Esophagus muscularis mucosa (tissue), 4 donors: ENCODE measurements at places on chromosomes 7 and 10. TPM values are rescaled to one million over a fixed set of nuclear protein-coding genes. Genes with fewer than 3 reads are reported as not detected.

CUZD1 gene
- 0.42 TPM for total RNA-seq

PRKAR2B gene
- 127 TPM for total RNA-seq

GRCh38 chr10:34475786-34476185, 339.3 kb downstream of the PARD3 start:
- DNase-seq, result no peak

CDK1 gene
- total RNA-seq, result 0.66 TPM

- no peak for DNase-seq
Measured at GRCh38 chr7:65225422-65226006, 148.1 kb upstream of the ZNF92 start.

DNA sequence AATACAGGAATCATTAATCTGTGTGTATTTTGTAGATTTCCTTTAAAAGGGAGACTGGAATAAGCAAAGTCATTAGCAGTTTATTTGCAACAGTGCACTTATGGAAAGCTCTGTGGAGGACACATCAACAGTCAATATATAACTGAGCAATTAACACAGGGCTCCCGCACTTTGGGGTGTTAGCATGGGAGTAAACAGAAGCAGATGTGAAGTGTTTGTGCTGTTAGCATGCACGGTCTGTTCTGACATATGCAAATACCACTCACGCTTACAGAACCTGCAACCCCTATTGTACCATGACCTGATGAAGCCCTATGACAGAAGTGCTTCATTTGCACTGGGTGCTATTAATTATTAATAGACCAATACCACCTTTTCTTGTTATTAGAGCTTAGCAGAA, 118.9 kb downstream of the PPP1R3A start:
- no peak for DNase-seq

DENND2A gene
- total RNA-seq, result 51.2 TPM

CYP2C19 gene
- not detected for total RNA-seq

- DNase-seq, result no peak
Measured at GRCh38 chr10:124292911-124293615, 125.7 kb downstream of the OAT start.

GRCh38 chr10:3126249-3126648, 46.3 kb downstream of the PITRM1 start:
- no peak for DNase-seq

- DNase-seq, result no peak
Measured at GRCh38 chr10:97408496-97408992, 7.4 kb upstream of the RRP12 start.

DNA sequence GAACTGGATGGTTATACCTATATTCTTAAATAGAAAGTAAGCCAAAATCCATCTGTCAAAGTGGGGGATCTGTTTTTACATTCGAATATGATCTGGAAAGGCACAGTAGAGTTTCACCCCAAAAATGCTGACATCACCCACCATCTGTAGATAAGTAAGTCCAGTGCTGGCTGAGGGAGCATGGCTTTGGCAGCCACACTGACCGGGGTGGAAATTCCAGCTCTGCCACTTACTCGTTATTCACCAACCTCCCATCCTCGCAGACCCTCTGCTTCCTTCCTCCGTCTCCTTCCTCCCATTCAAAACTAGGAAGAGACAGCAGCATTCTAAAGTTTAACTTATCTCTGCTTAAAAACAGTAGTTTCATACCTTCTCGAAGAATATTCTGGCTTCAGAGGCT, 84.9 kb upstream of the GATA3 start:
- no peak for DNase-seq

DNA sequence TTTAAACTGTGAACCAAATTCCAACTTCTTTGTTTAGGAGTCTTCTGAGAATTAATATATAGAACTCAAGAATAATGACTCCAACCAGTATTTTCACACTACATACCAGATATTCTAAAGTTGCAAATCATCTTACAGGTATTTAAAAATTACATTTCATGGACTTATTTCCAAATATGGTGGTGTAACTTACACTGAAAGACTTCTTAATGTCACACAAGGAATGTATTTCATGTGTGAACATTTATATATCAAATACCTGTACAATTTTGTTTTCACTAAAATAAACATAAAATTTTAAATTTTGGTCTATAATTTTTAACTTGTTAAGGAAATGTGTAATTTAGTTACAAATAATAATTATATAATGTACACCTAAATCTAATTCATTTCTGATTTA, 2.6 kb upstream of the CDK6 start:
- DNase-seq, result no peak

GRCh38 chr10:50316174-50316573, 64.9 kb upstream of the ASAH2 start:
- no peak for DNase-seq

DNA sequence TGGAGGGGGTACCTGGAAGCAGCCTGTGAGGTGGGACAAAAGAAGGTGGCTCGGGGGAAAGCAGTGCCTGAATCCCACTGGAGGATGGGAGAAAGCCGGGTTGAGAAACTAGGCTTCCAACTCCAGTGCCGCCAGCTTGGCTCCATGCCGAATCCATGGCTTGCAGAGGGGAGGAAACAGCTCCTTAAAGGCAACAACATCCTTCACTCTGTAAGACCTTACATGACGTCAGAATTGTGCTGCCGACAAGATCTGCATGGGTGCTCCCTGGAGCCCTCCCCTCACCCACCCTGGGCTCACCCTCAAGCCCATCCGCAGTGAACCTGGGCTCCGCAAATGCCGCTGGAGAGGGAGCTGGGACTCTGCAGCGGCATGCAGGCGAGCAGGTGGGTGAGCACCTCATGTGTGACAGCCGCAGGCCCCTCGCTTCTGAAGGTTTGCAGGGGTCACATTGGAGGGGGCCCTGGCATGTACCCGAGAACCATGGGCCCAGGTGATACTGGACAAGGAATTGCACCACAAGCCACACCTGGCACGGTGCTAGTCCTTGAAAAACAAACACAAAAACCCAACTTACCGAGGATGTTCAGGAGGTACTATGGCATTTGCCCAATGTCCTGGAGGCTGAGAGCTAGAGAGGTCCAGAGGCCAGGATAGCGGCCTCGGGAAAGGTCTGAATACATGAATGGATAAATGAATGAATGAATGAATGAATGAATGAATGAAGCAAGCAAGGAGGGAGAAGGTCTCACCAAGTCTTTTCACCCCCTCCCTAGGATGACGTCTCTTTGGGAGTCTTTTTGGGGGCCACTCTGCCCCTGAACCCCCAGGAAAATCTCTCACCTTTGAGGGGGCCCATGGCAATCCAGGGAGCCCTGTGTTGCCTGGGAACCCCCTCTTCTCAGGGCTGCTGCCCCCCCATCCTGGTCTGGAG, 238.6 kb upstream of the SHH start:
- no peak for DNase-seq

DNA sequence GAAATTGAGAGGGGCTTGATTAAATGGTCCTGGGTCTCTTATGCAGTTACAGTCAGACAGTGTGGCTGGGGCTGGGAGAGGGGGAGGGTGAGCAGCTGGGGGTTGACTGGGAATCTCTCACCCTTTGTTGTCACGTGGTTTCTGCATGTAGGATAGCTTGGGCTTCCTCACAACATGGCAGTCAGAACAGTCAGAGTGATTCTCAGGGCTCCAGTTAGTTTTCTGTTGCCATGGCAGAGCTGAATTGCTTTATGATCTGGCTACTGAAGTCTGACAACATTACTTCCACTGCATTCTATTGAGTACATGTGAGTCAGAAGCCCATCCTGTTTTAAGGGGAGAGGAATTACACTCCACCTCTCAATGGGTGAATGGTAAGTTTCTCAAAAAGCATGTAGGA, 102.7 kb downstream of the WDR11 start:
- no peak for DNase-seq

DNA sequence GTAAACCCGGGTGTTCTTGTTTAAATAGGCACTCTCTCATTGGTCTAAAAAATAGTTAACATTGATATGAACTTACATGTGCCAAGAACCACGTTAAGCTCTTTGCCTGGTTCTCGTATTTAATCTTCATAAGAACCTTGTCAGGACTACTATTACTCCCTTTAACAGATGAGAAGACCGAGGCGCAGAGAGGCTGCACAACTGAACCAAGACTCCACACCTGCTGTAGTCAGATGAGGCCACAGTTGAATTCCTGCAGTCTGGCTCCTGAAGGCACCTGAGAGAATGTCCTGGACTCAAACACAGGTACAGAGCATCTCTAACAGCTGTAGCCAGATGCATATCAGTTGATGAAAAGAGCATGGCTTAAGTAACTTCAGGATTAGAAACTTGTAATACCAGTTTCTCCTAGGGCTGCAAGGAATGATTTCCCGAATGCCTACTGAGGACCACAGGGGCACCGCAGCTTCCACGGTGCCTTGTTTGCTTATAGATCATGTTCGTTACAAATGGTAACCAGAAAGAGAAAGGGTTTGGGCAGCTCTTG, 9.5 kb downstream of the DDC start:
- no peak for DNase-seq

DNA sequence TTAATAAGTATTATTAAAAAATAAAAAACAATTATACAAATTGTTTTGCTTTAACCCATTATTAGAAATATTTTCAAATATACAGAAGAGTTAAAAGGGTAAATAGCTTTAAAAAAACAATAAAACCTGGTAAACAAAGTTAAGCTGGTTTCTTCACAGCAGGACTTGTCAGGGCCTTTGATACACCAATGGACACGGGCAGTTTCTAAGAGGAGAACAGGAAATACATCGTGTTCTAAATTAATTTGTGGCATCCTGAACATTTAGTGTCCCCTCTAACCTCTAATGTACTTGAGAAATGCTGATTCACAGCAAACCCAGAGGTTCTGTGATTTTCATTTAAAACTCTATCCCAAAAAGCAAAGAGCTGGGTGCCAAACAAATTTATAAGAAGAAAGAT, 80.8 kb downstream of the RAB11FIP2 start:
- DNase-seq, result no peak

VAX1 gene
- not detected for total RNA-seq

DNA sequence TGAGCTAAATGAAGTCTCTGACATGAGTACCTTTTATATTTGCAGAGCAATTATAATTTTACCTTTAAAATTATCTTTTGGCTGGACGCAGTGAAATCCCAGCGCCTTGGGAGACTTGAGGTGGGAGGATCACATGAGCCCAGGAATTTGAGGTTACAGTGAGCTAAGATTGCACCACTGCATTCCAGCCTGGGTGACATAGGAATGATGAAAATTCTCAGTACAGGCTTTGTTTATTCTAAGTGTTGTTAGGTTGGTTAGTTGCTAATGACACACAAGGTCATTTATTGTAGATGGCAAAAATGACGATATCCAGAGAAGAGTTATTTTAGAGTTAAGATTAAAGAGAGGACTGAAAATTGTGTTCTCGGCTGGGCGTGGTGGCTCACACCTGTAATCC, 87.6 kb downstream of the XRCC2 start:
- DNase-seq, result no peak

DNA sequence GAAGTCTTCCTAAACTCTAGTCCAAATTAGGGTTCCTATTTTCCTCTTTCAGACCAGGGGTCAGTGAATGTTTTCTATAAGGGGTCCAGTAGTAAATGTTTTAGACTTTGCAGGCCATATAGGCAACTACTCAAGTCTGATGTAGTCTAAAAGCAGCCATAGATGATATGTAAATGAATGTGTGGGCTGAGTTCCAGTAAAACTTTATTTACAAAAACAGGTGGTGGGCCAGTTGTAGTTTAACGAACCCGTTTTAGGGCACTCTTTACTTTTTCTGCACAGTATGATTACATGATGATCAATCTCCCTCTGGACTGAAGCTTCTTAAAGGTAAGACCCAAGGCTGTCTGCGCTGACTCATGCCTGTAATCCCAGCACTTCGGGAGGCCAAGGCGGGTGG, 243.6 kb downstream of the CAMK1D start:
- no peak for DNase-seq

DNA sequence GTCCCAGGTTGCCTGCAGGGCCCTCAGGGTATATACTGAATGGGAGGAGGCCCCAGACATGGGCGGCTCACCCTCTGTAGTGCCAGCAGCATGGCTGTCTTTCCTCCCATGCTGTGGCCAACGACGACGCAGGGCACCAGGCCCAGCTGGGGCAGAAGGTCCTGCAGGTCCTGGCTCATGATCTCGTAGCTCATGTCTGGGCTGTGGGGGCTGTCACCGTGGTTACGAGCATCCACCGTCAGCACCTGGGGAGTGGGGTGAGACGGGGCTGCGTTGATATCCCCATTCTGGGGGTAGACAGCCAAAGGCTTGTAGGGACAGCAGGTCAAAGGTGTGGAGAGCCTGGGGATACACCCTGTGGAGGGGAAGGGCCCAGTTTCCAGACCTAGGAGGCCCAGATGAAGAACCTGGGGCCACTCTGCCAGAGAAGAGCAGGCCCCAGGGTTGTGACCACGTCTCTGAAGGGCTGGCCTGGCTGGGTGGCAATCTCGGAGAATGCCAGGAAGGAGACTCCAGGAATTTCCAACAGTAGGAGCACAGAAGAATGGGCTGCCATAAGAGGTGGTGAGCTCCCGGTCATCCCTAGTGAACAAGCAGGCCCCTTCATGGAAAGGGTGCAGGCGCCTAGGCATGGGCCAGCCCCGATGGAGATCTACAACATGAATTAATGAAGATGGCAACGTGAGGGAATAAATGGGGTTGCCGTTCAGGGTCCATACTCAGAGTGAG, 947 bp downstream of the ABHD11 start:
- no peak for DNase-seq

ZNF853 gene
- 38.6 TPM for total RNA-seq

DNA sequence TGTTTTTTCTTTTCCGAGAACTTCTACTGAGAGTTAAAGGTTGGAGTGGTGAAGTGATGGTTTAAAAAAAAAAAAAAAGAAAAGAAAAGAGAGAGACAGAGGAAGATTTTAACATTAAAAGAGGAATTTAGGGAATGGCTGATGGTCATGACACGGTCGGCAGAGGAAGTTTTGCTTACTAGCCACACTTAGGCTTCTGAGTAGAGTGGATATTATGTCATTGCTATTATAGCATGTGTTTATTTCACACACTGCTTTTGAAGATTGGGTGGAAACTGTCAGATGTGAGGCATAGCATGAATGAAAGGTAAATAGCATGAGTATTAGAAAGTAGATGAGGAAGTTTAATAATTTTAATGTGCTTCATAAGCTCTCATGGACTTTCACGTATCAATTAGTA, 2.5 kb downstream of the KAT6B start:
- no peak for DNase-seq

- no peak for DNase-seq
Measured at GRCh38 chr7:5620459-5620881, 161.0 kb downstream of the RNF216 start.

PSD gene
- 88.0 TPM for total RNA-seq

ATP6V0A4 gene
- not detected for total RNA-seq

PNLIPRP1 gene
- total RNA-seq, result not detected

CRTAC1 gene
- total RNA-seq, result 5.8 TPM

DNA sequence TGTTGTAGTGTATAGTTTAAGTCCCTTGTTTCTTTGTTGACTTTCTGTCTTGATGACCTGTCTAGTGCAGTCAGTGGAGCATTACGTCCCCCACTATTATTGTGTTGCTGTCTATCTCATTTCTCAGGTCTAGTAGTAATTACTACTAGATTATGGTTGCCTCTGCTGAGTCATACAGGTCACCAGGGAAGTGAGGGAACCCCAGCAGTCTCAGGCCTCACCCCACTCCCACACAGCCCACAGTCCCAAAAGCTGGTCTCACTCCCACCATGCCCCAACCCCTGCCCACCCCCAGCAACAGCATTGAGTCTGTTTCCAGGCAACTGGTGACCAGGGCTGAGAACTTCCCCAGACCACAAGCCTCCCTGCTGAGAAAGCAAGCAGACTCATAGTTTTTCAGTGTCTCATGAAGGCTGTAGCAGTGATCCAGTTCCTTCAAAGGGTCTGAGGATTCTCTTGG, 88.0 kb downstream of the PLXDC2 start:
- no peak for DNase-seq

ABCC2 gene
- 0.33 TPM for total RNA-seq

AP1S1 gene
- total RNA-seq, result 28.2 TPM

TECPR1 gene
- 16.1 TPM for total RNA-seq

- DNase-seq, result no peak
Measured at GRCh38 chr7:79149831-79150230, 303.6 kb downstream of the MAGI2 start.

COL28A1 gene
- total RNA-seq, result 17.4 TPM

PTPRZ1 gene
- 3.3 TPM for total RNA-seq
